Common myeloid progenitor, CD34-positive (primary cell): ENCODE measurements at places on chromosomes 13 and 19.

DNA sequence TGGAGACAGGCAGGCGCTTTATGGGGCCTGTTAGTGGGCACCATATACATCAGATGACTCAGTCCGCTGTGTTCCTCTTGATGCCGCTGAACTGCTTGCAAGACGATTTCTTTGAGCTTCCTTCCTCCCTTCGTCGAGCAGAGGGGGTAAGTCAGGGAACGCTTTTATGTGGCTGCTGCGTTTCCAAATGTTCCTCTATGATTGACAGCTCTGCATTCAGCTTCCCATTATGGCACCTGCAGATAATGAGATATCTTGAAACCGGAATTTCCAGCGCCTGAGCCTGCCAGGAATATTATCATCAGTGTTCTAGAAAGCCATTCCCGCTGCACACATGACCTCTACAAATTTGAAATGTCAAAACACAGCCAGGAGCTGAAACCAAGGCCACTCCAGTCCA is 257.0 kb downstream of the TSHZ3 start:
- DNase-seq, result no peak

- DNase-seq, result no peak
Observed at GRCh38 chr13:113040597-113041292, 64.8 kb upstream of the F7 start.

DNA sequence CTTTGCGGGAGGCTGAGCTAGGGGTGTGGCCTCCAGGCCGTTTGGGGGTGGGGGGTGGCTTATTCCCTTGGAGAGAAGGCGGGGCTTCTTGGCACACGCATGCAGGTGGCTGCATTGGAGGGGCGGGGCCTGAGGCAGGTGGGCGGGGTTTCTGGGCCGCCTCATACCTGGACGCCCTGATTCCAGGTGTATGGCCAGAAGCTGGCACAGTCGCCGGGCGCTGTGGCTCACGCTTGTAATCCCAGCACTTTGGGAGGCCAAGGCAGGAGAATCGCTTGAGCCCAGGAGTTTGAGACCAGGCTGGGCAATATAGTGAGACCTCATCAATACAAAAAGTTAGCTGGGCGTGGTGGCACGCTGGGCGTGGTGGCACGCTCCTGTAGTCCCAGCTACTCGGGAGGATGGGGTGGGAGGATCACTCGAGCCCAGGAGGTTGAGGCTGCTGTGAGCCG is 7.8 kb downstream of the ABCA7 start:
- DNase-seq, result no peak

GRCh38 chr19:8641908-8642547 is 11.6 kb downstream of the NFILZ start:
- peak; percentile 67 for DNase-seq

DNA sequence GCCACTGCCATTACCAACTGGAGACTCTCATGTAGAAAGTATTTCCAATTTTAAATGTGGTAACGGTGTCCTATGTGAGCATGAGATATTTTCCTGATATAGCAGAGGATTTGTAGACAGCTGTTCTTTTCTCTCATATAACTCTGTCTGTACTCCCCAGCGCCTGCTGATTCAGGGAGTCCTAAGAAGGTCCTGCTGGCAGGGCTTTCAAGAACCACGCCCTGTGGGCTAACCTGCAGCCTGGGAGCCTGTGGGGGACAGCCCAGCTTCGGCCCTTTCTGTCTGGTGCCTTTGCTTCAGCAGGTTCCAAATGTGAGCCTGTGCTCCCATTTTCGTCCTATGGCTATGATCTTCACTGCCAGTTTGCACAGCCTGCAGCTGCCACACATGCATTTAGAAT is 316.8 kb downstream of the ATP8A2 start:
- DNase-seq, result no peak

DNA sequence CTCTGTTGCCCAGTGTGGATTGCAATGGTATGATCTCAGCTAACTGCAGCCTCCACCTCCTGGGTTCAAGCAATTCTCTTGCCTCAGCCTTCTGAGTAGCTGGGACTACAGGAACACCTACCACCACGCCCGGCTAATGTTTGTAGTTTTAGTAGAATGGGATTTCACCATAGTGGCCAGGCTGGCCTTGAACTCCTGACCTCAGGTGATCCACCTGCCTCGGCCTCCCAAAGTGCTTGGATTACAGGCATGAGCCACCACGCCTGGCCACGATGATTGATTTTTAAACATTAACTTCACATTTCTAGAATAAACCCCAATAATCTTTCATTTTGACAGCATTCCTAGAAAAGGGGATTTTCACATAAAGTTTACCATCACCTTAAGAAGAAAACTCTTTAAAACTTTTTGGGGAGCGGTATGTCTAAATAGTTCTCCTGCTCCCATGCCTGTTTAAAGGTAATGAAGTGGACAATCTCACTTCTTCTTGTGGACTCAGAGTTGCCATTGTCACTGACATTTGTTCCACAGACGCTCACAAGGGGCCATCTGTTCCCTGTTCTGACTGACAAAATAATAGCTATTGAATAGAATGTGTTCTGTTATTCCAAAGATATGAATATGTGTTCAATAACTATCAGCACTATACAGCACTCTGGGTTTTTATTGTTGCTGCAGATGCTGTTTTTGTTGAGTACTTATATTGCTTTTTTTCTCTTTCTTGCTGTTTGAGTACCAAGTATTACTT is 66.1 kb upstream of the C1QTNF9B start:
- no peak for DNase-seq

DNA sequence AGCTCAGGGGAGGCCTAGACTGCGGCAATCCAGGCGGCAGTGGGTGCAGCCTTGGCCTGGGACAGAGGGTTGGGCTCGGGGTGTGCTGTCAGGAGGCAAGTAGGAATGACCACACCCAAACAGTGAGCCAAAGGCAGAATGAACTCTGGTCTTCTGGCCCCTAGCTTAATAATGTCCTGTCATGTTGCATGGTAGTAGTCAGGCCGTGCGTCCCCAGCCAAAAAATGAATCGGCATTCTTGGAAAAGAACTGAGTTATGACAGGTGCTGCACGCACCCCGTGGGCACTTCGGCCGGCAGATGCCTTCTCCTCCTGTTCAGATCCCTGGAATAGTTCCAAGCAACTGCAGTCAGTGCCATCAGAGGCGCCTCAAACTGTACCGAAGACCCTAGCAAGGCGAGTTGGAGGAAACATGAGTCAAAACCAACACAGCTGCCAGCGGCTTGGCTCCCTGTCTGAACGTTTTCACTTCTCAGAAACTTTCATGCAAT is 55.9 kb downstream of the ATP7B start:
- DNase-seq, result peak; percentile 36

- DNase-seq, result no peak
Observed at GRCh38 chr13:109180905-109181425, 551.6 kb downstream of the MYO16 start.

GRCh38 chr13:46866150-46866549 is 30.7 kb downstream of the HTR2A start:
- peak; percentile 80 for DNase-seq

- DNase-seq, result no peak
Observed at GRCh38 chr13:30341815-30342570, 34.6 kb upstream of the KATNAL1 start.

- no peak for DNase-seq
Observed at GRCh38 chr13:73810647-73811046, 323.6 kb downstream of the KLF12 start.

DNA sequence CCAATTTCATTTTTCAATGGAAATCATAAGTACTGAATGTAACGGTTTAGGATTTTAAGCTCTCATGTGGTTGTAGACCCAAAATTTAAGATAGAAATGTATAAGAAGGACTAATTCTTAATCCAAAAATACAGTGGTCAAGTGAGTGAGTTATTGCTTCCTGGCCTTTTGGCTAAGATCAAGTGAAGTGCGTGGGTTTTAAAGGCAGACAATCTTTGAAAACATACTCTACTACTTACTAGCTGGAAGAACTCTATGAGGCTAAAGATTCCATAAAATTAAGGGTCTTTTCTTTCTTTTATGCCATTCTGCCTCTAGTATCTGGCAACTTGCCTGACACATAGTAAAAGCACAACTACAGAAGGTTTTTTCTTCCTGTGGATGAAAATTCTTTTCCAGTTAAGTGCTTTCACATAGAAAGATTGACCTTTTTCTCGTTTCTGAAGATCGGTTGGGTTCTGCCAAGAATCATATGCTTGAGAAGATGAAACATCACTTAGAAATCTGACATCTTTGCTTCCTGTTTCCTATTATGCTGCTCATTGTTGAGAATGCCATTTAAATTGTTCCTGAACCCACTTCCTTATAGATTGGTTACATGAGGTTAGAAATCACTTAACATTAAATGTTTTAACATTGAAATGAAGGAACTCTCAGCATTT is 26.4 kb upstream of the SCEL start:
- peak; percentile 18 for DNase-seq

DNA sequence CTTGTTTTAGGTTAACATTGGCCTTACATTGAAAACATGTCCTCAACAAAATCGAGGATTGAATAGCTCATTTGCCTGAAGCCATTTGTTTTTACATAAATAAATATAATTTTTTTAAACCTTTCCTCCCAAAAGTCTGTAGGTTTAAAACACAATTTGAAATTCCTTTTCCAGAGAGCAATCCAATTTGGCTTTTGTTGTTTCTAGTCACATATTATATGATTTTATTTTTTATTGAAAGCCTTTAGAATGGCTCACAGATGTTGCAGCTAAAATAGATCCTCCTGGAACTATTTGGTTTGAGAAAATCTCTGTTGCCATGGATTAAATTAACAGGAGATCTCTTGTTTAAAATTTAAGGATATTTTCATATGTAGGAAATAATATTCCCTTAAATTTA is 512.6 kb downstream of the KLF5 start:
- DNase-seq, result no peak

DNA sequence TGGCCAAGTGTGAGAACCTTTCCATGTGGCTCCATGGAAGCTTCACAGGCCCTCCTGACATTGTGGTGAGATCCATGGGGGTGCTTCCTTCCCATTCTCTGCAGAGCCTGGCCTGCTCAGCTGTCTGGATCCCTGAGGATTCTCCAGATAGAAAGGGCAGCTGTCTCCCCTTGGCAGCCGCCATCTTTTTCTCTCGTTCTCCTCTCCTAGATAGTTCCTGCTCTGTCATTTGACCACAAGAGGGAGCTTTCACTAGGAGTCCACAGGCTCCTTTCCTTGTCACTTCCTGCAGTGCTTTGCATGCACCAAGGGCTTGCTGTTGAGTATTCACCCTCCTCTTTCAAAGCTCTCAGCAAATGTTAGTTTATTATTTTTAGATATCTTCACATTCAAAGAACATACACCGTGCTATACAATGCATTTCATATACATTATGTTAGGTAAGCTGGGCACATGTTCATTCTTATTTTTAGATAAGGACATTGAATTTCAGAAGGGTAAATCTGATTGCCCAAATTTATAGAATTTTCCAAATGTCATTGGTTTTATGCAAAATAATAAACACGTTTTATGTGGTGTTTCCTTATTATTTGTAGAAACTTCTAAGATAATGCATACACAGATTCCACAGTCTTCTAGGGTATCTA is 133.2 kb downstream of the FRY start:
- DNase-seq, result peak; percentile 43

- DNase-seq, result no peak
Observed at GRCh38 chr19:17211547-17212446, 3.4 kb upstream of the USE1 start.

GRCh38 chr19:21147540-21147939 is 5.7 kb downstream of the ZNF431 start:
- DNase-seq, result peak; percentile 26

DNA sequence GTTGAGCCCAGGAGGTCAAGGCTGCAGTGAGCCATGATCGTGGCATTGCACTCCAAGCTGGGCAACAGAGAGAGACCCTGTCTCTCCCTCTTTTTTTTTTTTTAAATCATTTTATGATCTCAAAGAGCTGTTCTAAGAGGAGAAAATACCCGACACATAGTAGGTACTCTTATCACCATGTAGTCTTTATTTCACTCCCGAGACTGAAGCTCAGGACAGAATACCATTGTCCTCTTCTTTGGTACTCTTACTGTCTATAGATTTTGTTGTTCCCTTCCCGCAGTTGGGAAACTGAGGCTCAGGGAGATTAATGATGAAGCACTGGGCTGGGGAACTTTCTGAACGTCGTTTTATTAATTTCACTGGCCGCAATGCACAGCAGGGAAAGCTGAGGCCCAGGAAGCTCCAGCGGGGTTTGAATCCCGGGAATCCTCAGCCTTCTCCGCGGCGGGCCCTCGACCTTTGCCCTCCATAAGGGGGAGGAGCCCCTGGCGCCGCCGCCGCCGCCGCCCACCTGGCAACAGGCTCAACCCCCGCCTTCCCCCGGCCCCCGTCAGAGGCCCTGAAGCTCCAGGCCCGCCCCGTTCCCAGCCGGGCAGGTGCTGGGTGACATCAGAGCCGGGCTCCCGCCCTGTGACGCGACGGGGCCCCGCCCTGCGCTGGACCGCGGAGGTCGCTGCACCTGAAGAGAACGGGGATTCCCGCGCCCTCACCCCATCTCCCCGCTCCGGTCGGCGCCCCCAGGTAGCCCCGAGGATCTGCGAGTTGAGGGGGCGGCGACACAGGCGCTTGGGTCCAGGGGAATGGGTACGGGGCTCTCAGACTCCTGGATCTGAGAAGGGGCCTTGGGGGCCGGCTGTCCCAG is 1.6 kb downstream of the MYH14 start:
- peak; percentile 18 for DNase-seq

GRCh38 chr13:109593230-109593629 is 193.2 kb downstream of the IRS2 start:
- DNase-seq, result no peak

DNA sequence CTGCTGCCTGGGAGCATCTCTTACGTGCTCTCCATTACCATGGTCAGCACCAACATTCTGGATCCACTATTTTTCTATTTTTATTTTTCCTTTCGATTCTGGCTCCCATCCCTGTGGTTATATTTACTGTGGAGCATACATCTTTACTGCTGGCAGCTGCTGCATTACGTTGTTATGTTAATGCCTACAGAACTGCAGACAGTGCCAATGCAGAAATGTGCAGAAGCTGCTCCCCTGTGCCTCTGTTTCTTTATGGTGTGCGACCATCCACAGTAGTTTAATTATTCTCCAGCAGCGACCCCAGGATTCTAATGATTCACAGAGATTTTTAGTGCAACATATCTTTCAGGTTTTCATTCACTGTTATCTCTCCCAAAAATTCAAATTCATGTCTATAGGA is 911.7 kb upstream of the SLITRK6 start:
- DNase-seq, result no peak

GRCh38 chr19:16920816-16921529 is 32.2 kb downstream of the F2RL3 start:
- DNase-seq, result no peak

DNA sequence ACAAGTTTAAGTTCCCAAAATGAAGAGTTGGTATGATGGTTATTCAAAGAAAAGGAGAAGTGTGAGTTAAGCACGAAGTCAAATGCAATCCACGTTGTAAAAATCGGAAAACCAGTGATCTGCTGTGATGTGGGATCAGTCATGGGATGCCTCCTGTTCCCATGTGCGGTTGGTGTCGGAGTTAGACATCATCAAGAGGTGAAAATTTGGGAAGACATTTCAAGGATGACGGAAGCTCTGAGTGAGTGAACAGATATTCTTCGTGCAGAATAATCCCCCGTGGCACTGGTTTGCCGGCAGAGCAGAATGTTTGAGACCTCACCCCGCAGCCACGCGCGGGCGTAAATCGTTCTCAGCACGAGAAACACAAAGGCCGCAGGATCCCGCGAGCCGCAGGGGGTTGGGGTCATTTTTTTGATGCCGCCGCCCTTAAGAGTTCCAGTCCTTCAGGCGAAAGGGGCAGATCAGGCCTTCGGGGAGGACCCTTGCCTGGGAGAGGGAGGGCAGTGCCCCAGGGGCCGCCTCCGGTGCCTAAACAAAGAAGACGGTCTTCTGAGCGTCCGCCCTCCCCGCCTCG is 13.7 kb upstream of the SOX1 start:
- DNase-seq, result no peak
